ENCODE measurements at places on chromosomes 7 and 10.

DNA sequence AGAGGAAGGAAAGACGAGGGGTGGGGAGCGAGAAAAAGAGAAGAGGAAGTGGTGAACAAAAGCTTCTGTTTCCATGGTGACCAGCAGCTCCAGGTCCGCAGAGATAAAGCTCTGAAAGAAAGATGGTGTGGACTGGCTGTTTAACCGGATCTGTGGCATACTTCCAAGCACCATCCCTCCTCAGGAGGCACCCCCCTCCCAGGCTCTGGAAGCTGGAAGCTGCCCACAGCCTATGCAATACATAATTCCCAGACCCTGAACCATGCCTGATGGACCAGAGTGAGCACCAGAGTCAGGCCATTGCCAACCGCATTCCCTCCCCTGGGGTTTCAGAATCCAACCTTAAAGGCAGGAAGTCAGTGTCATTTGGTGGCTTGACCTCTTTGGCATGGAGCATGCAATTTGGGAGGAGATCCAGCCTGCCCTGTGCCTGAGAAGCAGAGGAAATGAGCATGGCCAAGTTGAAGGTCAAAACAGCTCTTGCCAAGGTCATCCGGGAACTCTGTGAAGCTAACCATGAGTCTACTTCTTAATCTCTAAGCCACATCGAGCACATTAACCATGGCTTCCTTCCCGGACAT, 22.2 kb upstream of the CPXM2 start:
- no peak for DNase-seq

DNA sequence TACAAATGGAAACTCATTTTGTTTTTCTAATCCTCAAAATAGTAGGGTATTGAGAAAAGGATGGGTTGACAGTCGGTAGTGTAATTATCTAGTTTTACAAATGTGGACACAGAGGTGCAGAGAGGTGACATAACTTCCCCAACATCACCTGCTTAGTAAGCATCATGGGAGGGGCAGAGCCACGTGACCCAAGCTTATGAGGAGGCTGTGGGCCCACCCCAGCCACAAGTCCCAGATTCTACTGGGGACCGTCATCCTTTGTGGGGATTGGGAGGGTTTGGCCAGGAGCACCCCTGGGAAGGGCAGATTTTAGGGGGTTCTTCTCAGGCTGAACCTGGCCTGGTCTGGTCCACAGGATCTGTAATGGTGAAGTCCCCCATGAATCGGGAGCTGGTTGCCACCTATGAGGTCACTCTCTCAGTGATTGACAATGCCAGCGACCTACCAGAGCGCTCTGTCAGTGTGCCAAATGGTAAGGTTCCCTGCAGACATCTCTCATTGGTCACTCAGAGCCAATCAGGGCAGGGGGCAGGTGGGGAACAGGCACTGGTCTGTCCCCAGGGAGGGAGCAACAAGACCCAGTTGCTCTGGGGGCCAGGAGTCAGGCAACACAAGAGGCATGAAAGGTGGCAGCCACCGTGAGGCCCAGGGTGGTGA, 23.6 kb upstream of the VSIR start:
- DNase-seq, result no peak

- DNase-seq, result no peak
These were observed 5.5 kb downstream of the USP6NL start for GRCh38 chr10:11605807-11606408.

- DNase-seq, result no peak
These were observed 37.0 kb downstream of the NRAP start for GRCh38 chr10:113626809-113627355.

GRCh38 chr10:61929555-61929954, 28.1 kb downstream of the ARID5B start:
- DNase-seq, result no peak

DNA sequence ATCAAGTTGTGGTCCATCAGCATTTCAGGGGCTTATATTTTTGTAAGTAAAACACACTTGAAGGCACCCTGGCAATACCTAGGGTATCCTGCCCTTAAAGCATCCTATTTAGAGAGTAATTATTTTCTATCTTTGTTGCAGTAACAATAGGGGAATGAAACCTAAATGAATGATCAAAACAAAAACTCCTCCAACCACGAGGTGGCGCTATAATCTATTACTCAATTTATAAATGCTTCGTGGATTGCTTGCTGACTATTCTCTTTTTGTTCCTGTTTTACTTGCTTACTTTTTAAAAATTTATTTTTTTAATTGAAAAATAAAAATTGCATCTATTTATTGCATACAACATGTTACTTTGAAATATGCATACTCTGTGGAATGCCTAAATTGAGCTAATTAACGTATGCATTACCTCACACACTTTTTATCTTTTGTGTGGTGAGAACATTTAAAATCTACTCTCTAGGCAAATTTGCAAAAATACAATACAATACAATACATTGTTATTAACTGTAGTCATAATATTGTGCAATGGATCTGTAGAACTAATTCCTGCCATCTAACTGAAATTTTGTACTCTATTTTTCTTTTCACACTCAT, 147.7 kb upstream of the BMPER start:
- DNase-seq, result no peak

GRCh38 chr10:12730809-12731519, 270.5 kb downstream of the CCDC3 start:
- DNase-seq, result no peak

DNA sequence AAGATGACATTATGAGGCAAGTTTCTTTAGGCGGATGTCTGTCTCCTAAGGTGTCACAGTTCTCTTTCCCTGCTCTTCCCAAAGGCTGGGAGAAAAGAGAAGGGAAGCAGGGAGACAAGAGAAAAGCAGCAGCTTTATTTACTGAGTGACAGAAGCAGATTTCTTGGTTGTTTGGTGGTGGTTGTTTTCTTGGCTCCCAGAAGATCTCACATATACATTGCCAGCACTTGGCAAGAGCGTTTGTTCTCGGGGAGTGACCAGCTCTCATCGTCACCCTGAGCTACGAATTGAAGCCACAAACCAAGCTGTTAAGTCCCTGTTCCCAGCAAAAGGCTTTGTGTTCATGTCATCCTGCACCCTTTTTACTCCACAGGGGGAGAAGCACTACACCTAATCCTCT, 11.4 kb downstream of the CDHR3 start:
- DNase-seq, result no peak

- DNase-seq, result no peak
These were observed 12.3 kb upstream of the IKZF1 start for GRCh38 chr7:50292165-50292757.

DNA sequence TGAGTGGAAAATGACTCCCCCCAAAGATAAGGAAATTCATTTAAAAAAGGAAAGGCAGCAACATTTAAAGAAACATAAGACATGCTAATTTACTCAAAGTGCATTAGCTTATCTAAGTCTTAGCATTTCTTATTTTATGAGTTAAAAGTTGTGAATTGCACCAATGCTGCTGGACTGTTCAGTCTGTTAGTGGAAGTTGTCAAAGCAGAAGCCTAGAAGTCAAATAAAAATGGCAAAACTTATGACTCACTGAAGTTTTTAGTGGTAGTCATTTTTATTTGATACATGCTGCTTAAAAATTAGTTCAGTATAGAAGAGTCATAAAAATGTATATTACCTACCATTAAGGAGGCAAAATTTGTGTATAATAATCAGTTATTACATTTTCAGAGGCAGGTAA, 90.8 kb upstream of the FGL2 start:
- no peak for DNase-seq

DNA sequence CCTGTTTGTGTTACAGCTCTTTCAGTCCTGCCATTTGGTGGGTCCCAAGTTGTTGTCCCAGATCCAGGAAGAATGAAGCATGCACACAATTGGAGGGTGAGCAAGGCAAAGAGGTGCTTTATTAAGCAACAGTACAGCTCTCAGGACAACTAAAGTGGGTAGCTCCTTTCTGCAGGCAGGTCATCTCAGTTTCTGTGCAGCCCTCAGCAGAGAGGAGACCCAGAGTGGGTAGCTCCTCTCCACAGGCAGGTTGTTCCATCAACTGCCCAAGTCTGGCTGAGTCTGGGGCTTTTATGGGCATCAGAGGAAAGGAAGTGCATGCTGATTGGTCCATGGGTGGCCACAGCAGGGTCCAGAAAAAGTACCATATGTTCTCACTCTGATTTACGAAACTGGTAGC, 624.5 kb downstream of the LRMDA start:
- no peak for DNase-seq

- no peak for DNase-seq
These were observed 512.6 kb upstream of the SEMA3D start for GRCh38 chr7:85699482-85699881.

GRCh38 chr7:82616059-82616728, 172.6 kb upstream of the CACNA2D1 start:
- DNase-seq, result no peak

DNA sequence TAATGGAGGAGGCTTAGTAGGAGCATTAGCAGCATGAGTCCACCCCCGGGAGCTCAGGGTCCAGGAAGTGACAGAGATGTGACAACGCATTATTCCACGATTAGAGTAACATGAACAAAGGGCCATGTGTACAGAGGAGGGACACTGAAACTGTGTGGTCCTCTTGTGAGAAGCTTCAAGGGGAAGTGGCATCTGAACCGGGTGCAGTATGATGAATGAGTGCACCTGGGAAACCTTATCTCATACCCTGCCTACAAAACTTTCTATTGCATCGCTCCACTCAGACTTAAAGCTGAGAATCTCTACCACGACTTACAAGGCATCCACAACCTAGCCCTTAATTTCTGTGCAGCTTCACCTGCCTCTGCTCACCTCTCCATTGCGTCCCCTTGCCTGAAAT, 115.3 kb upstream of the AMPH start:
- no peak for DNase-seq

GRCh38 chr7:134155871-134156270, 28.7 kb downstream of the LRGUK start:
- no peak for DNase-seq

DNA sequence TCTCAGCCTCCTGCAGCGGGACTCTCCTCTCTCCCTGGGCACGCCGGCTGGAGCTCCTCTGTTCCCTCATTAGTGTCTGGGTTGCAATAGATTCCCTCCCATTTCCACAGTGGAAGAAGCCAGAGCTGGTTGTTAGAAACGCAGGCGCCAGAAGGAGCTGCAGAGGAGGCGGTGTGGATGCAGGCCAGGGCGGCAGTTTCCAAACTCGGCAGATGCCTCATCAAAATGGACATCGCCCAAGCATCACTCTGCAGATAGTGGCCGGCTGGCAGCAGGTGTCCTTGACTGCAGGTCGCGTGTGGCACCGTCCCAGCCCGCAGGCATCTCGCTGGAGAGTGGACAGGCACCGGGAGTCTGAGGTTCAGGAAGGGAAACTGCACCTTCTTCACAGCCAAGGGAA, 201.8 kb downstream of the TCERG1L start:
- DNase-seq, result no peak

- no peak for DNase-seq
These were observed 536.5 kb downstream of the PTPRN2 start for GRCh38 chr7:158050978-158051651.

DNA sequence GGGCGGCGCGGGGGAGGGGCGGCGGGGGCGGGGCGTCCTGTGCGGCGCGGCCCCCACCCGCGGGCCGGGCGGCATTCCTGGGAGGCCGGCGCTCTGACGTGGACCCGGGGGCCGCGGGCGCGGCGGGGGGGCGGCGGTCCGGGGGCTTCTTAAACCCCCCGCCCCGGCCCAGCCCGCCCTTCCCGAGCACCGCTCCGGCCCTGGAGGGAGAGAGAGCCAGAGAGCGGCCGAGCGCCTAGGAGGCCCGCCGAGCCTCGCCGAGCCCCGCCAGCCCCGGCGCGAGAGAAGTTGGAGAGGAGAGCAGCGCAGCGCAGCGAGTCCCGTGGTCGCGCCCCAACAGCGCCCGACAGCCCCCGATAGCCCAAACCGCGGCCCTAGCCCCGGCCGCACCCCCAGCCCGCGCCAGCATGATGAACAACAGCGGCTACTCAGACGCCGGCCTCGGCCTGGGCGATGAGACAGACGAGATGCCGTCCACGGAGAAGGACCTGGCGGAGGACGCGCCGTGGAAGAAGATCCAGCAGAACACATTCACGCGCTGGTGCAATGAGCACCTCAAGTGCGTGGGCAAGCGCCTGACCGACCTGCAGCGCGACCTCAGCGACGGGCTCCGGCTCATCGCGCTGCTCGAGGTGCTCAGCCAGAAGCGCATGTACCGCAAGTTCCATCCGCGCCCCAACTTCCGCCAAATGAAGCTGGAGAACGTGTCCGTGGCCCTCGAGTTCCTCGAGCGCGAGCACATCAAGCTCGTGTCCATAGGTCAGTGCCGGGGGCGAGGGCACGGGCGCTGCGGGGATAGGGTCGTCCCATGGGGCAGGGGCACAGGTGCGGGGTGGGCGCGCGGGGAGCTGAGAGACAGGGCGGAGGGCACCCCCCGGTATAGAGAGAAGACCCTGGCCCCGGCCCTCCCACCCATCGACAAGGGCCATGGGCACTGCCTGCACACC, at the start of gene FLNC:
Gene FLNC (plus strand): TSS at position 176 of the 947 bp plus-strand sequence. CDS start 232 bp downstream, at position 408.
- DNase-seq, result no peak

- no peak for DNase-seq
These were observed 11.2 kb downstream of the SKIDA1 start for GRCh38 chr10:21514129-21514817.

GRCh38 chr10:75001715-75002350, 109.6 kb upstream of the SAMD8 start:
- no peak for DNase-seq

DNA sequence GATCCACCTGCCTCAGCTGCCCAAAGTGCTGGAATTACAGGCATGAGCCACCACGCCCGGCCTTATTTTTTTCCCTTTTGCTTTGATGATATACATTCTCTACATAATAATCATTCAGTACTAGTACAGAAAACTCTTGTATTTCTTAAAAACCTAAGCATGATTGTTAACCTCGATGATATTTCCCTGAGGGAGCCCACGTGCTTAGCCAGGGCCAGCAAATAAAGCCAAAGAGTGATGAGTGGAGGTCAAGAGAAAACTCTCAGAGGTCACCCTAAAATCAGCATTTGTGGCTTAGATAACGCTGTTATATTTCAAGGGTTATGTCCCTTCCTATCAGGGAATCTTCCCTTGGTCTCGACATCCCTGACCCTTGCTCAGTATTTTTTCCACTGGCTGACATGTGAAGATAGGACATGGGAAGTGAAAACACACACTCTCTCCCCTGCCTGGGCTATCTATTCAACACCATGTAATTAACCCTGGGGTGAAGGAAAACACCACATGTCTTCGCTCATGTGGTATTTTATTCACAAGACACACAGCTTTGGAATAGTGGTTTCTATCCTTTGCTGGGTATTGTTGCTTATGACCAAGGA, 12.6 kb downstream of the FAM200A start:
- DNase-seq, result no peak

- no peak for DNase-seq
These were observed 186.7 kb downstream of the ADAM12 start for GRCh38 chr10:126201603-126202002.

DNA sequence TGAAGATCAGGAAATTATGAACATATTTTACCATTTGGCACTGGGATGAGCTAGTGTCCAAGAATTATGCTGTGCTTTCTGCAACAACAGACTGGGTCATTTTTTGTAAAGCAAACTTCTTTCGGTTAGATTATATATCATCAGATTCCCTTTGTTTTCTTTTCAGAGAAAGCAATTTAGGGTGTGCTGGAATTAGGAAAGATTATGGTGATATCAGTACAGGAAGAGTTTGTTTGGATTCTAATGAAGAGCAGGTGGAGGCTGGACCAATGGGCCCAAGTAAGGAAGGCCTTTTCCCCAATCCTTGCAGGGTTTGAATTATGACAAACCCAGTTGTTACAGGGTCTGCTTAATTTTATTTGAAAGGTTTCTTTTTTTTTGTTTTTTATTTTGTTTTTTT, 1092.8 kb downstream of the KCNMA1 start:
- no peak for DNase-seq

GRCh38 chr10:78433766-78434535, 400.3 kb downstream of the RPS24 start:
- no peak for DNase-seq

Data from iPS DF 6.9 (cell line).